ENCODE measurements at places on chromosomes 16 and 17. TPM values are rescaled to one million over a fixed set of nuclear protein-coding genes. Genes with fewer than 3 reads are reported as not detected.

DNA sequence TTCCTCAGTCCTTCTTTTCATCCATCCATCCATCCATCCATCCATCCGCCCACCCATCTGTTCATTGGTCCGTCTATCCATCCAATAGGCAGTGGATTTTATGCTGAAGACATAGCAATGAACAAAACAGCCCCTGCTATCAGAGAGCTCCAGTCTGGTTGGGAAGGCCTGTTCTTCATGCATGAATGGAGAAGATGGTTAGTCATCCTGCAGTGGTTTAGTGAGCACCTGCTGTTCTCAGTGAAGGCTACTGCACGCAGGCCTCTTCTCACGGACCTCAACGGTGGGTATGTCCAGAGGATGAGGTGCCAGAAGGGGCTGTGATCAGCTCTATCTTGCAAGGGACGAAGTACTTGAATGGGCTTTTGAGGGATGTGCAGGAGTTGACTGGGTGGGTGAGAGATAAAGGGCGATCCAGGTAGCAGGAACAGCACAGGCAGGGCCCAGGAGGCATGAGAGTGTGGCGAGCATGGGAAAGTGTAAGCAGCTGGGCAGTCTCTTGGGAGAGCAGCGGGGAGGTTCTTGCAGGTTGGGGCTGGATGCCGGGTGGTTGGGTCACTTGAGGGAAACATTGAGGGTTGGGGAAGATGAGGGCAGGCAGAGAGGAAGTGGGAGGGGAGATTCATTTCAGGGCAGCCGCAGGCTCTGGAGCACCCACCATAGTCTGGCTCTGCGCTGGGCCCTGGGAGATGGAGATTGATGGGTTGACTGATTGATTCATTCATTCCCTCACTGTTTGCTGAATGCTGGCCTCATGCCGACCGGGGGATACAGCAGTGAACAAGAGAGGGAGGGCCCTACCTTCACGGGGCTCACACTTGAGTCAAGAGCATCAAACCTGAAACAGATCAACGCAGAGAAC lies 115.0 kb upstream of the CIBAR2 start:
- no peak for DNase-seq

DNA sequence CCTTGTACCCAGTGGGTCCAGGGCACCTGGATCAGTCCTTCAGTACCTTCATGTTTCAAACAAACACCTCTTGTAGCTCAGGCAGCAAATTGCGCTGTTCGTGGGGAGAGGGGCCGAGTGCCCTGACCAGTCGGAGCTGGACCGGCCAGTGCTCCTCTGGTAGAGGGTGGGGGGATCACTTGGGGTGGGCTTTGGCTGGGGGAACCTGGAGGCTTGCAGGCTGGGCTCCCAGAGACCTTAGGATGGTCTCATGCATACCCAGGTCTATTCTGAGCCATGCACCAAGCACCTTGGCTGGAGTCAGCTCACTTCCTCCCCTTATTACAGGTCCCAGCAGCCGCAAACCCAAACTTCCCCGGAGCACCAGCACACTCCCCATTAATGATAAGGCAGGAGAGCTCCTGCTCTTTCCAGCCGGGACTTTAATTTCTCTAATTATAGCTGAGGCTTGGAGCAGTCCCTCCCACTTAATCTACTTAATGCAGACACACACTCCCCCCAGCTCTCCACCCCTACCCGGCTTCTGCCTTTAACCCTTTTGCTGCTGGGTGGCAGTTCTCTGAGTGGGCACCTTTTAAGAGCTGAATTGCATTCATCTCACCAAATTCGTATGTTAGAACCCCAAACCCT lies 26.3 kb upstream of the MGAT5B start:
- no peak for DNase-seq

DNA sequence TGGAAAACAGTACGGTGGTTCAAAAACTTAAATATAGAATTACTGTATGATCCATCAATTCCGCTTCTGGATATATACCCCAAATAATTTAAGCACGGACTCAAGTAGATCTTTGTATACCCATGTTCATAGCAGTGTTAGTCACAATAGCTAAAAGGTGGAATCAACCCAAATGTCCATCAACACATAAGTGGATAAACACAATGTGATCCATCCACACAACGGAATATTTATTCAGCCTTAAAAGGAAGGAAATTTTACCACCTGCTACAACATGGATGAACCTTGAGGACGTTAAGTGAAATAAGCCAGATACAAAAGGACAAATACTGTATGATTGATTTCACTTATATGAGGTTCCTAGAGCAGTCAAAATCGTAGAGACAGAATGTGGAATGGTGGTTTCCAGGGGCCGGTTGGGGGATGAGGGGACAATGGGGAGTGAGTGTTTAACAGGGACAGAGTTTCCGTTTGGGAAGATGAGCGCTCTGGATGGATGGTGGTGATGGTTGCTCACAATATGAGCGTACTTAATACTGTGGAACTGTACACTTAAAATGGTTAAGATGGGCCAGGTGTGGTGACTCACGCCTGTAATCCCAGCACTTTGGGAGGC lies 5.4 kb upstream of the RNF222 start:
- no peak for DNase-seq

DNA sequence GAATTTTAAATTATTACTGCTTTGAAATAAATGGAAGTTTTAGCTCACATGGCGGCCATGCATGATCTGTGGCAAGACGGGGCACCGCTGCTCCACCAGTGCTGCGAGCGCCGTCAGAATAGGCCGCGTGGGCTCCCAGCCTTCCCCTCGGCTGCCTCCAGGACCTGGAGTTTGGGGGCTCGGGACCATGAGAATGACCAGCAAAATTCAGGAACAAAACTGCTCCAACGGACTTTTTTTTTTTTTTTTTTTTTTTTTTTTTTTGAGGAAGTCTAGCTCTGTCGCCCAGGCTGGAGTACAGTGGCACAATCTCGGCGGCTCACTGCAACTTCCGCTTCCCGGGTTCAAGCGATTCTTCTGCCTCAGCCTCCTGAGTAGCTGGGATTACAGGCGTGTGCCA lies 38.3 kb upstream of the AKAP1 start:
- DNase-seq, result no peak

- no peak for DNase-seq
Measured at GRCh38 chr16:5444189-5444588, 346.6 kb upstream of the EEF2KMT start.

- no peak for DNase-seq
Measured at GRCh38 chr17:80424261-80424660, 9.3 kb downstream of the ENDOV start.

DNA sequence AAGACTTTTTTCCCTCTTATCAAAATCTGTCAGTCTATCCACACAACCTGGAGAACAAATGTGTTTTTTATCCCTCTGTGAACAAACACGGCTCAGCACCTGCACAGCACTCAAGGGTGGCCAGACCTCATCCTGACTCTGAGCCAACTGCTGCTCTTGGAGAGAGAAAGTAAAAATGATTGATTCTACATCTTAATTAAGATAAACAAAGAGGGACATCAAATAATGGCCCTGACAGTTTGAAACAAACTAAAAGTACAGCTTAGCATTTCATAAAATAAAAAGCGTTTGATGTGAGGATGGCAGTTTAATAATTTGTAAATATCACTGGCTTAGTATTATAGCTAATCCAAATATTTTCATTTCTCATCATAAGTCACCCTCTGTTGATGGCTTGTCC lies 106.2 kb downstream of the SNX11 start:
- no peak for DNase-seq

DNA sequence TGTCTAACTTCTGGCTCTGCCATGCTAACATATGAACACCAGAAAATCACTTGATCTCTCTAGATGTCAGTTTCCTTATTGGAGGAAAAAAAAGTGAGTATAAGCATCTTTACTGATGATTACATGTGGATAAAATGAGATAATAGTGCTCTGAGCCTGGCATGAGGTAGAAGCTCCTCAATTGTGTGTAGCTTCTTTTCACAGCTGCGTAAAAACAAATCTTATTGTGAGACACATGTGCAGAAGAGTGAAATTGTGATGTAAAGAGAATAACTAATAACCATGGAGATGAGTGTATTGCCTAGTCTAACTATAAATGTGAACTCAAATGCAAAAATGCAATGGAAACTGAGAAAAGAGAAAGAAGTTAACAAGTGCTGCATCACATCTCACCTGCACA lies 44.7 kb downstream of the CDH11 start:
- no peak for DNase-seq

- no peak for DNase-seq
Measured at GRCh38 chr17:2551493-2551892, 39.8 kb upstream of the METTL16 start.

DNA sequence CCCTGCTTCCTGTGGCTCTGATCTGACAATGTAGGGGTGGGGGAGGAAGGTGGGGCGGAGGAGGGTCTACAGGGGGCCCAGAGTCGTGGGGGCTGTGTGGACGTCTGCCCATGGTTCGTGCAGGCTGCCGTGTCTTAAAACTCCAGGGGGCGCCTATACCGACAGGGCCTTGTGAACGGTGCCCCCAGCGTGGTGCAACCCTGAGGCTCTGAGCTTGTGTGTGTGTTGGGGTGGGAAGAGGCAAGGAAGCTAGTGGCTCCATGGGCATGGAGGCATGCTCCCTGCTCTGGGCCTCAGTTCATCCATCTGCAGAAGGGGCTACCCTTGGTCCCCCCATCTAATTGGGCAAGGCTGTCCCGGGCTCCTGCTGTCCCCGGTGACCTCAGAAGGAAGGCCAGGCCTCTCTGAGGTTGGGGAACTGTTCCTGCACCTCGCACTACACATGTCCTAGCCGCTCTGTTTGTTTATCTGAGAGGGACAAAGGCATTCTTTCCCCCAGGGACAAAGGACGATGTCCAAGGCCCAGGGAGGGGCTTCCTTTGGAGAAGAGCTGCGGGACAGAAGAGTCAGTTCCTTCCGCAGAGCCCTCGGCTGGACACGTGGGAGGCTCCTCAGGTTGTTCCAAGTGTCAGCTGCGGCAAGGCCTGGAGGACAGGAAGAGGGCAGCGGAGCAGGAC lies 13.5 kb downstream of the CA4 start:
- DNase-seq, result no peak

The PRSS8 gene
- polyA plus RNA-seq, result 58.9 TPM

The ALOX12B gene
- 0.72 TPM for polyA plus RNA-seq

Measured in left renal pelvis (tissue), 4 donors.